ENCODE measurements at places on chromosomes 2 and 18.

DNA sequence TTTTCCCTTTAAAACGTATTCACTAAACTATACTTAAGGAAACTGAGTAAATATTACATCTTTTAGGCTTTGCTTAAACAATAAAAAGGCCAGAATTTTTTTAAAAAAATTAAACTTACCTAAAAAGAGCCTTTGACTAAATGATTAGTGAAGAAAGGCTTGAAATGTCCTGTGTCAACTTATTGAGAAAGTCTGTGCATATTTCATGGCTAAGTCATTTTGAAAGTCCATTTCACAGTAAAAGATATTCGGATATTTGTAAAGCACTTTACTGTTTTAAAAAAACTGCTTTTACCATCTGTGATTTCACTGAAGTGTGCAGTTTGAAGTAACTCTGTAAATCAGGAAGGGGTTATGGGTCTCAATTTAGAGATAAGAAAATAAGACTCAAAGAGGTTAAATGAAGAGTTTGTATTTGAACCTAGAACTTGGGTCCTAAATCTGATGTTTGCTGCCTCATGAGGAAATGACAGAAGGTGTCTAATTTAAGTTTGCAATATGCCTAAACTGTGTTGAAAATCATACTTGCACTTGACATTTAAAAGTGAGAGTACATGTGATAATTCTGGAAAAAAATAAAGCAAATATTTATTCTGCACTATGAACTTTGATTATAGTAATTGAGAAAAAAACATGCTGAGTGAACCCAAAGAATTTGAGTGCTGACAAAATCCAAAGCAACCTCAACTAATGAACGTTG, 50.5 kb downstream of the RAB27B start:
- DNase-seq = no peak

- no peak for DNase-seq
These were observed 80.7 kb downstream of the ITGB1BP1 start for GRCh38 chr2:9342659-9343058.

DNA sequence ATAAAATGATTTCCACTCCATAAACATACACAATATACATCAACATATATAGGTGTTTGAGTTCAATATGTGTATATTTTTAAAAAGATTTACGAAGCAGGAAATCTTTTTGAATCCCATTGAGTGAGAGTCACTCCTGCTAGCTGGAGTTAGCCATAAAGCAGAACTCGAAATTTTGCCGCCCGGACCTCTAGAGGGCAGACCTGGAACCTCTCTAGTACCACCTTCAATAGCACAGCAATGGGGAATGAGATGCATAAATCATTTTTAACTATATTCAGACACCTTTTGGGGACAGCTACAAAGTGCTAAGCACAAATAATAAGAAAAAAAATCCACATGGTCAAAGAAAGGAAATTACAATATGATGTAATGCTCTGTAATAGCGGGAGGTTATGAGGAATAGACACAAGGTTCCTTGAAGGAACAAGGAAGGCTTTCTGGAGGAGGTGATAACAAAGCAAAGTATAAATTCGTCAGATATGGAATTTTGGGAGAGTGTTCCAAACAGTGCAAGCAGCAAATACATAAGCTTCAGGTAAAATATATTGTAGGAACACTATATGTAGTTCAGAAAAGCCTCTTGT, 533.4 kb downstream of the ERBB4 start:
- no peak for DNase-seq

GRCh38 chr2:30716123-30716900, 90.9 kb downstream of the CAPN13 start:
- no peak for DNase-seq

- DNase-seq = no peak
These were observed 65.9 kb upstream of the CPO start for GRCh38 chr2:206873423-206873822.

DNA sequence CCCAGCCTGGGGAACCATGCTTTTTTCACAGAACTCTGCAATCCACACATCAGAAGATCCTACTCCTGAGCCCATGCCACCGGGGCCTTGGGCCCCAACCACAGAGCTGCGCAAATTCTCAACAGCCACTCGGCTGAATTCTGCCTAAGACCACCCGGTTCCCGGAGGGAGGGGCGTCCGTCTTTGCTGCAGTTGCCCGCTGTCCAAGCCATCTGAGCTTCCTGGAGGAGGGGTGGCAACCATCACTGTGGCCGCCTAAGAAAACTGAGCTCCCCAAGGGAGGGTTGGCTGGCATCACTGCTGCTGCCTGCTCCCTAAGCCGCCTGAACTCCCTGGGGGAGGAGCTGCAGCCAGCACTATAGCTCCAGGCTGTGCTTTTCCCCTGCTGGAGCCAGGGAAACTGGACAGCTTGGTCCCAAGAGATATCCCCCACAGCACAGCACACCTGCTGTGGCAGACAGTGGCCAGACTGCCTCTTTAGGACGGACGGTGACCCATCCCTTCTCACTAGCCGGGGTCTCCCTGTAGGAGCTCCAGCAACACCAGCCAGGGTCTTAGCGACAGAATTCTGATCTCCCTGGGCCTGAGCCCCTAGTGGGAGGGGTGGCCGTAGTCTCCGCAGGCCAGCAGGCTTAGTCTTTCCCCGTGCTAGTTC, 1411.6 kb upstream of the CDH2 start:
- DNase-seq = no peak

- DNase-seq = no peak
These were observed 677.0 kb downstream of the SUCLG1 start for GRCh38 chr2:83782122-83782521.

GRCh38 chr2:102975996-102976975, 214.5 kb downstream of the TMEM182 start:
- no peak for DNase-seq

GRCh38 chr2:202051499-202052161, 18.0 kb downstream of the FZD7 start:
- no peak for DNase-seq

GRCh38 chr18:32368170-32368569, 102.5 kb downstream of the GAREM1 start:
- DNase-seq = no peak

DNA sequence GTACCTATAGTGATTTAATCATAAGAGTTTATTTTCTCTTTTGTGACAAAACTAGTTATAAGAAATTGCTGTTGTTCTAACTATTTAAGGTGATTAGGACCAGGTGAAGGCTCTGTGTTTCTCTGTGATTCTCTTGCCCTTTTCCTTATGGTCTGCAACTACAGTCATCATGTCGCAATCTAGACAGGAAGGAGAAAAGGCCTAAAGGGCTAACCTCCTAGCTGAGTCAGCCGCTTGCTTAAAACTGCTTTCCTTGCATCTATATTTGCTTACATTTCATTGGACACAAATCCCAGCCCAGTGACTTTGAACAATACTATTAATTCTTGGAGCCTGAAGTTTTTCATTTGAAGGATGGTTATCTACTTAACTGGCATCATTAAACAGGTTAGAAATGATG, 93.1 kb downstream of the PIK3C3 start:
- no peak for DNase-seq

DNA sequence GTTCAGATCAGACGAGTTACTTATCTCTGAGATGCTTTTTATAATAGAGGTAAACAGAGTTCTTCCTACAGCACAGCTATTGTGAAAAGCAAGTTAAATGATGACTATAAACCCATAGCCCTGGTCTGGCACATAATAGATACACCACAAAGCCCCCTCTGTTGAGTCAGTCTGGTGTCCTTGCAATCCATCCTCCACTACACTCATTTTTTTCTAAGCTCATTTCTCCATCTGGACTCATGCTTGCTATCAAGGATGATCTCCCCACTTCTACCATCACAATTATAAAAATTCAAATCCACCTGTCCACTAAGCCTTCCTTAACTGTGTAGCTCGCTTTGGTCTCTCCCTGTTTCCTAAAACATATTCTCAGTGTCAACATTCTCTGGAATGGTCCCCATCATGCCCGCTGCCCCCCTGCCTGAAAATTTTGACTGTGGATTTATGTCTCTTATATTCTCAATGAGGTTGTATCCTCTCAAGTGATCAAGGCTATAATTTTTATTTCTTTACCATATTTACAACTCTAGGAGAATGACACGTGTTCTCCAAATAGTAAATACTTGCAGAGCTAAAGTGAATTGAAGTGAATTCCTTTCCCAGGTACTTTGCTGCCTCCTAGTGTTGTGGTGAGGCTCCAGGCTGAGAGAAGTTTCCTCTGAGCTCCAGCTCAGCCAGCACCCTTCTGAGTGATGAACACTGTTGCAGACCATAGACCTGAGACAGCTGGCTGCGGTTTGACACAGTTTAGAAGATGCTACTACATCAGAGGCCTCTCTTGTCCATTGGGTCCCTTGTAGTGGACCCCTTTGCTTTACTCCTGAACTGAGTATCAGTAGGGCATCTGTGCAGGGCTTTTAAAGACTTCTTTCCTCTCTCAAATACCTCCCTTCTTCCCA, 108.7 kb downstream of the DPP10 start:
- peak; percentile 14 for DNase-seq

GRCh38 chr2:219078951-219079350, 18.2 kb upstream of the IHH start:
- no peak for DNase-seq

- DNase-seq = no peak
These were observed 25.3 kb downstream of the ADCY3 start for GRCh38 chr2:24894750-24895149.

DNA sequence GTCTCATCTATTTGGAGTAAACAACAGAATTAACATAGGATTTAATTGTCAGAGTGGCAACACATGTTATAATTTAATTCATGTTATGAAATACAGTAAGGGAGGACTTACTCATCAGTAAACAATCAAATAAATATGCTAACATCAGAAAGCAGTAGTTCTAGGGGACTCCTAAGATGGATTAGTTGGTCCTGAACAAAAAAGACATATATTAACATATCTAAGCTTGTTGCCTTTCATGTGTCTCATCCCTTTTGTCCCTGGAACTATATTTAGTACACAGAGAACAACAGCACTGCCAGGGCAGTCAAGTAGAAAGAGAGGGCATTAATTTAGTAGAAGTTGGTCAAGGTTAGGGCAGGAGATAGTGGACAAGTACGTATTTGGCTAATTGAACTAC, 117.8 kb upstream of the FZD5 start:
- DNase-seq = no peak

DNA sequence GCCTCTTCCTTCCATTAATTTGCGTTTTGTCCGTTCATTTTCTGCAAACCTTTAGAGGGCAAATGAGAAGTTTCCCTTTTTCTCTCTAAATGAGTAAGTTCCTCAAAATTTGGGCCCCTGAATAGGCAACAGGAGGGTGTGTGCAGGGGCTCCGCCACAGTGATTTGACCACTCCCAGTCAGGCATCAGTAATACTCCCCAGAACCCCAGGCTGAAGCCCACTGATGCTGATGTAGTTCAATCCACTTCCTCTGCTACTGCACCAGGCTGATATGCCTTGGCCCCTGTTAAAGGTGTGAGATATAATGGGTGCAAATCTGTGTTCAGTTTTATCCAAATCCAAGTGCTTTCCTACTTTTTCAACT, 1150.0 kb downstream of the RPIA start:
- DNase-seq = no peak

DNA sequence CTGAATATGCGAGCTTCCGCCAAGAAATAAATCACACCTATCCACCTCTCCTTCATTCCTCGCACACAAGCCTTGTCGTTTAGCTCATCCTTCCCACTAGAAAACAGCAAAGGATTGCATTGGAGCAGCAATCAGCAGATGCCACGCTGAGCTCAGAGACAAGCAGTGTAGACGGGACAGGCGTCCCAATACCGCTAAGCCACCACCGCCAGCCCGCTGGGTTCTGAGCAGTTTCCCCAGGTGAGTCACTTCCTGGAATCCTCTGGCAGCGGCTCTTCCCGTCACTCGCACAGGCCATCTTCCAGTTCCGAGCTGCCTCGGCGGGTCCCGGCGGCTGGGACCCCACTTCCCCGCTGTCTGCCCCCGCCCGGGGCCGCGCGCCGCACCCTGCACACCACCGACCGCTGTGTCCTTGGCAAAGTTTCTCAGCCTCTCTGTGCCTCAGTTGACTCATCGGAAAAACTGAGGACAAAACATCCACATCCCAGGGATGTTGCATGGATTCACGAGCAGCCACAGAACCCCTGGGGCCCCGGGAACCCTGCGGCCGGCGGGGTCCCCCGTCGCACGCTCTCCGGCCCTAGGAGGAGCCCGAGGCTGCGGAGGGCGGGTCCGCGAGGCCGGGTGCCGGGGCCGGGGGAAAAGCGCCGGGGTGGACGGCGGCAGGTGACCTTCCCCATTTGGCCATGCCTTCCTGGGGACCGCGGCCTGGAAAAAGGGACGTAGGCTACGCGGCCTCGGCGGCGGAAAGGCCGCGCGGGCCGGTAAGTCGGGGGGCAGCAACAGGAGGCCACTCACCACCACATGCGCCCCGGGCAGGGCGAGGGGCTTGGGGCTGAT, 573 bp downstream of the KDSR start:
- DNase-seq = peak; percentile 29

DNA sequence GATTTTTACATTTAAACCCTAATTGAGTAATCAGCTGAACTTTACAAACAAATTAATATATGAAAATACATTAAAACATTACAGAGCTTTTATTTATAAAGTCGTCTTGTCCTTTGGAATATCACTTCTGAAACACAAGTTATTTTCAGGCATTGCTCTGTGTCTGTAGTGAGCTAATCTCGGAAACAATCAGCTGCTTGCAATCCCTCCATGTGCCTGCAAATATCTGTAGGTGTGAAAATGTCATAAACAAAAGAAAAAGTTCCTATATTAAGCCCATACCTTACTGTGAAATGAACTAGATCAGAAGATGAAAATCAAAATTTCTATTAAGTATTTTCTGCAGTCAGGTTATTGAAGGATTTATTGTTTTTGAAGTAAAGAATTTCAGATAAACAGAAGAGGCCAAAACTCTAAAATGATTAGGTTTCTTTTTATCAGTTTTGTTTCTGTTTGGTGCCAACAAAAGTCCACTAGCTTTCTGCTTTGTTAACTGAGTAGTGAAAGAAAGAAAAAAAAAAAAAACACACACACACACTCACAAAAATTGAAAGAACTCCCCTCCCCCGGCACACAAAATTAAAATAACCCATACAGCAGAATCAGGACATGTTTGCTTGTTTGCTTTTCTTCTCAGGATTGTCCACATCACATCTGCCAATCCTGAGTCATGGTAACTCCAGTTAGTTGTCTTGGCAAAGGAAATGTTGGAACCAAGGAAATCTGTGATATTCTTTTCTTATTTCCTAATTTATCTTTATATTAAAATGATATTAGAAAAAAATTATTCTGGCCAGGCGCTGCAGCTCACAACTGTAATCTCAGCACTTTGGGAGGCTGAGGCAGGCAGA, 627.0 kb upstream of the SLC39A10 start:
- no peak for DNase-seq

- no peak for DNase-seq
These were observed 192.3 kb downstream of the RNF144A start for GRCh38 chr2:7109533-7109885.

- DNase-seq = no peak
These were observed 277.7 kb upstream of the PXDN start for GRCh38 chr2:2021995-2022394.

DNA sequence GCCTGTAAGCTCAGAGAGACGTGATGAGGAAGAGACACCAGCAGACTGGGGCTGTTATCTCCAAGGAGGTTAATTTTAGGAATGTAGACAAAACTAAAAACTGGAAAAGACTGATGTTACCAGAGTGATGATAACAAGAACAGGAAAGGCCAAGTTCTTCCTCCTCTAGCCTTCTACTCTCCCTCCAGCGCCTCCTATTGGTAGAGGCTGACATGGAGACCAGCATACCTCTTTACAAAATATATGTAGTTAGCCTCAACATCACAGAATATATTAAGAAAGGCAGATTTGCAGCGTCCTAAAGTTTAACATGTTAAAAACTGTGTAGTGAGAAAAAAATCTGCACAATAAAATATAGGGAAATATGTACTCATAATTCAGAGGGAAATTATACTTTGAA, 66.0 kb downstream of the TCF4 start:
- DNase-seq = no peak

All from tibial nerve (tissue), 4 donors.